ENCODE measurements at places on chromosomes 16 and 17. TPM values are rescaled to one million over a fixed set of nuclear protein-coding genes. Genes with fewer than 3 reads are reported as not detected.

- DNase-seq, result no peak
Observed at GRCh38 chr16:53949715-53950410, 245.9 kb downstream of the FTO start.

GRCh38 chr16:86215979-86216585 lies 294.2 kb upstream of the FOXF1 start:
- DNase-seq, result no peak

GRCh38 chr16:8740775-8741355 lies 56.6 kb downstream of the TMEM186 start:
- DNase-seq, result no peak

DNA sequence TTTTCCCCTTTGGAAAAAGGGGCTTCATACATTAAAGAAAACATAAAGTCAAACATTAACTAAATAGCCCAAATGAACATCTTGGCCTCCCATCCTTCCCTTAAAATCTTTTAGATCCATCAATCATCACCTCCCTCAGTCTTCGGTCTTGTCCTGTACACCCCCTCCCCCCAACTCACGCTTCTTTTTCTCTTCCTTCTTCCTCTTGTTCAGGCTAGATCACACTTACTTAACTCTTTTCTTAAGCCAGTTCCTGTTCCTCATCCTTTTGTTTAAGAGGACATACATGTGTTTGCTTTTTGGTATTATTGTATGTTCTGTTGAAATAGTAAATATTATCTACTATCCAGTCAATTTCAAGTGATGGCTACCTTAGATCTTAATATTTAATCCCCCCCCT lies 5.5 kb downstream of the MFSD6L start:
- DNase-seq, result no peak

GRCh38 chr16:48546774-48547173 lies 63.2 kb downstream of the N4BP1 start:
- DNase-seq, result no peak

DNA sequence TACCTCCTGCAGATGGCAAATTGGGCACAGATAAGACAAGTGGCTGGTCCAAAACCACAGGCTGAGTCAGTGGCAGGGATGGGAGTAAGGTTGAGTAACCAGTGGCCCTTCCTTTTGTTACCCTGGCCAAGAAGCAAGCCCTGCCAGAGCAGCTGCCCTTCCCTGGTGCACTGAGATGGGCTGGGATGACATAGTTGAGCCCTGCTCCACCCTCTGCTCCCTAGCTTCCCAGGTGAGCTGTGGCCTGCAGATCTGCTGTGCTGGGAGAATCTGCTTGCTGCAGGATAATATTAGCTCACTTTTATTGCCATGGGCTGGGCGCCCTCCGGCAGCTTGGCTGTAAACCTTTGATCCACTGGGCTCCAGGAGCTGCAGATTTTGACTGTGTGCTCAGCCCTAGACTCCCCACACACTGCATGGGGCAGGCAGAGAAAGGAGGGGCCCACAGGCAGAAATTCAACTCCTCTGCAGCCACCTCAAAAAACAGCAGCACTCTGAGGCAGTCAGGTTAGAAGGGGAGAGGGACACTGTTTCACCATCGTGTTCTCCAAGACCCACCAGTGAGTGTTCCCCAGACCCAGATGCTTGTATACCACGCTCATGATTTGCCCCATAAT lies 101.8 kb downstream of the CBLN1 start:
- DNase-seq, result no peak

- no peak for DNase-seq
Observed at GRCh38 chr17:56291226-56291805, 138.0 kb downstream of the ANKFN1 start.

DNA sequence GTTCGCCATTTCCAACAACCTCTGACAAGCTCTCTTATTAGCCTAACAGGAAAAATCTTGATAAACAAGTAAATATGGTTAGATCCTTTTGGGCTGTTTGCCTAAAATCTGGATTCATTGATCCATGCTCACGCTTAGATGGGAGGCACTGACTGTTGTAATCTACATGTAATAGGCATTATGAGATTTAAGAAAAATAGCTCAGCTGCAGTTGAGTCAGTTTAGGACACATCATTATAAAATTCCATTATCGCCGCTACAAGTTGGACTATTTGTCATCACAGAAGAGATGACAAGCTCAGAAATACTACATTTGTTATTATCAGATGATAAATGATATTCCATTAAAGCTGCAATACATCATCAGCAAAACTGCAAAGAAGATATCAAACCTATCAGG lies 524.0 kb downstream of the TOX3 start:
- DNase-seq, result no peak

DNA sequence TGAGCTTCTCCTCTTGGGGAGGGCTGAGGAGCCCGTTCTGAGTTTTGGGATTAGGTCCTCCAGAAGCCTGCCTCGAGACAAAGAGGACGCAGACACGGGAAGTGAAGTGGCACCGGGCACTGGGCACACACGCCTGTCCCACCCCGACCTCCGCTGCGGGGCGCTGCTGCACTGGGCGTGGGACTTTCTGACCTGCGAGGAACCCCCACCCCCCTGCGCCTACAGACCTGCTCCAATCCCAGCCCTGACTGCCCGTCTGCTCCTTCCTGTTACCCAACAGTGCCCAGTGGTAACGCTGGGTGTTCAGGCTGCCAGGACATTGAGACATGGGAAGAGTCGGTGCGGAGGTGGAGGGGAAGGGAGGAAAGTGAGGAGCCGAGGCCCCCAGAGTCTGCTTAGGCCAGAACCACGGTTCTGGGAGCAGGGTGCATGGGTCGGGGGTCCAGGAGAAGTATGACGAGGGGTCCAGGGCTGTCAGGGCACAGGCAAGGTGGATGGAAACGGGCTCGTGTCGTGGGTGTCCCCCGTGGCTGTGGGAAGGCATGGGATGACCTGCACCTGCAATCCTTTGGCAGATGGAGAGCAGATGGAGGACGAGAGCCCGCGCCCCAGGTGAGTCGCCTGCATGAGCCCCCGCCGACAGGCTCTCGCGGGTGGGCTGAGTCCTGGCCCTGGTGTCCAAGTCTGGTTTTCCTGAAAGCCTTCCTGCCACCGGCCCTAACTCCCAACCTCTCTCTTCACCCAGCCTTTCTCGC lies 112.0 kb upstream of the CREBBP start:
- no peak for DNase-seq

- DNase-seq, result no peak
Observed at GRCh38 chr17:37761961-37762360, 17.1 kb upstream of the HNF1B start.

GRCh38 chr17:73969956-73970355 lies 233.5 kb upstream of the RPL38 start:
- peak; percentile 48 for DNase-seq

DNA sequence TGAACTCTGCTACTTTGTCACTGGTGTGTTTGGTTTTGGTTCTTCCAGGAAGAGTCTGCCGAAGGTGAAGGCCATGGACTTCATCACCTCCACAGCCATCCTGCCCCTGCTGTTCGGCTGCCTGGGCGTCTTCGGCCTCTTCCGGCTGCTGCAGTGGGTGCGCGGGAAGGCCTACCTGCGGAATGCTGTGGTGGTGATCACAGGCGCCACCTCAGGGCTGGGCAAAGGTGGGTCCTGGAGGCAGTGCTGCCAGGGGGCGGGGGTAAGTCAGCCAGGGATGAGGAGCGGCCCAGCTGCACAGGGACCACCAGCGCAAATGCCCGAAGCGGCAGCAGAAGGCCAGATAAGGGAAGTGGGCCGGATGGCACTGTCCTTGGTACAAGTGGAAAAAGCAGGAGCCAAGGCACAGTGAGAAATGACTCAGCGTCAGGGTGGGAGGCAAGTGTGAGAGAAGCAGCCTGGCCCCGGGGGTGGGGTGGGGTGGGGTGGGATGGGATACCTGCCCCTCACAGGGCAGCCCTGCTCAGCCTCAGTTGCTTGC lies 41.9 kb downstream of the TMEM11 start:
- no peak for DNase-seq

DNA sequence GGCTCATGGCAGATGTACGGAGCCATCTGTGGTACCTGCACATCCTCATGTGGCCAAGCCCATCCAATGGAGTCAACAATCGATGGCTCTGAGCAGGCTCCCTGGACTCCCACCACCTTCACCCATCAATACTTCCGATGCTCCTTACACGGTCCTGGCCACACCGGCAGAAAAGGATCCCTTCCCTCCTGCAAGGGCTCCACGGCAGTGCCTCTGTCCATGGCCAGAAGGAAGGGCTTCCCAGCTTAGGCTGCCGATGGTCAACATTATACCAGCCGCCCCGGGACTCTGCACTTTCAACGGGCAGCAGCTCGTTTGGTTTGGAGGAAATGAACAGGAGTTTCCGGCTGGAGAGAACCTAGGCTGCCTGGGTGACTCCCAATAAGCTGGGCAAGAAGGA lies 13.2 kb downstream of the SLX4 start:
- no peak for DNase-seq

- no peak for DNase-seq
Observed at GRCh38 chr17:57862694-57863667, 13.1 kb upstream of the MRPS23 start.

GRCh38 chr16:57537194-57537505 lies 779 bp upstream of the CCDC102A start:
- no peak for DNase-seq

DNA sequence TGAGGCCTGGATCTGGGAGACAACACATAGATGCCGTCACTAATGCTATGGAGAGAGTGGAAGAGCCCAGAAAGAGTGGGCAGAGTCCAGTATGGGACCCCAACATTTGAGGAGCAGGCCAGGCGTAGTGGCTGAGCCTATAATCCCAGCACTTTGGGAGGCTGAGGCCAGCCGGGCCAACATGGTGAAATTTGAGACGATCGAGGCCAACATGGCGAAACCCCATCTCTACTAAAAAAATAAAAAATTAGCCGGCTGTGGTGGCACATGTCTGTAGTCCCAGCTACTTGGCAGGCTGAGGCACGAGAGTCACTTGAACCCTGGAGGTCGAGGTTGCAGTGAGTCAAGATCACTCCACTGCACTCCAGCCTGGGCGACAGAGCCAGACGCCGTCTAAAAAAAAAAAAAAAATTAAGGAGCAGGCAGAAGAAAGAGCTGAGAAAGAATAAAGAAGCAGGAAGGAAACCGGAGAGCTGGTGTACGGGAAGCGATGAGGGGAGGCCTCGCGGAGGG lies 6.0 kb upstream of the DNAI2 start:
- DNase-seq, result no peak

DNA sequence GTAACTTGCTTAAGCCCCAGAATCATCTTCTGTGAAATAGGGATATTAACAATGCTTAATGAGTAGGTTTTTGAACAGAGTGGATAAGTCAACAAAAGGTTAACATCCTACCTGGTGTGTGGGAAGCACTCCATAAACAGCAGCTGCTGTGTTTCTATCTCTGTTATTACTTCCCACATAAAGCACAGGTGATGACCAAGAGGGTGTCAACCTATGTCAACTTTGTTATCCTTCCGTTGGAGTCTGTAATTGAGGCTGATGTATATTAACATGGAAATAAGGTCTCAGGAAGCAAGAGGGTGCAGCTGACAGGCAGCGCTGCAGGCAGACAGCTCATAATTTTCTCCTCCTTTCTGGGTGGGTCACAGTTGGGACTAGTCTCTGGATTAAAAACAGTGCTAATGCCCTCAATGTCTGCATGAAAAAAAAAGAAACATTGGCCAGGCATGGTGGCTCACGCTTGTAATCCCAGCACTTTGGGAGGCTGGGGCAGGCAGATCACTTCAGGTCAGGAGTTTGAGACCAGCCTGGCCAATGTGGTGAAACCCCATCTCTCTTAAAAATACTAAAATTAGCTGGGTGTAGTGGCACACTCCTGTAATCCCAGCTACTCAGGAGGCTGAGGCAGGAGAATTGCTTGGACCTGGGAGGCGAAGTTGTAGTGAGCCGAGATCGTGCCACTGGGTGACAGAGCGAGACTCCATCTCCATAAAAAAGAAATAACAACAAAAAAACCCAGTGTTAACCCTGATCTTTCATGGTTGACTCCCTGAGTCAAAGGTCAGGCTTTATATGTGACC lies 269.6 kb downstream of the SNX29 start:
- no peak for DNase-seq

- no peak for DNase-seq
Observed at GRCh38 chr16:12802048-12802447, 1.6 kb downstream of the CPPED1 start.

DNA sequence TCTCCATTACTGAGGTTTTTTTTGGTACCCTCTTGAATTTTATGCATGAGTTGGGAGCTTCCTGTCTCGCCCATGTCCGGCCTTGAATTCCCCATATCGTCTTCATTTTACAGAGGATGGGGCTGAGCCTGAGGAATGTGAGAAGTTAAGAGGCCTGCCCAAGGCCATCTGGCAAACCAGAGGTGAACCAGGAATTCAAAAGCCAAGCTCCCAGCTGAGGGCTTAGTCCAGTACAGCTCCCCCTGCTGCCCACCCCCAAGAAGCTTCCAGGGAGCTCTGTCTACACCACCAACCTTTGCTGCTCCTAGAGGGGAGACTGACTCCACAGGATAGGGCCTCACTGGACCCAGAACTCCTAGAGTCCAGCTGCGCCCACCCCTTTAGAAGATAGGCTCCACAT lies 20.7 kb upstream of the C16orf78 start:
- no peak for DNase-seq

Gene GLIS2
- total RNA-seq, result 11.1 TPM

Gene YBX2
- 0.39 TPM for total RNA-seq

Gene OR4D1
- total RNA-seq, result not detected

Gene KRTAP4-5
- total RNA-seq, result not detected

Gene CIITA
- total RNA-seq, result 13.9 TPM

Gene NR1D1
- 48.2 TPM for total RNA-seq

Gene ZDHHC1
- total RNA-seq, result 24.3 TPM

Gene CSH2
- not detected for total RNA-seq

Gene DHRS11
- 0.78 TPM for total RNA-seq

Data from tibial nerve (tissue), 4 donors.